ENCODE measurements at places on chromosomes 1 and 21.

DNA sequence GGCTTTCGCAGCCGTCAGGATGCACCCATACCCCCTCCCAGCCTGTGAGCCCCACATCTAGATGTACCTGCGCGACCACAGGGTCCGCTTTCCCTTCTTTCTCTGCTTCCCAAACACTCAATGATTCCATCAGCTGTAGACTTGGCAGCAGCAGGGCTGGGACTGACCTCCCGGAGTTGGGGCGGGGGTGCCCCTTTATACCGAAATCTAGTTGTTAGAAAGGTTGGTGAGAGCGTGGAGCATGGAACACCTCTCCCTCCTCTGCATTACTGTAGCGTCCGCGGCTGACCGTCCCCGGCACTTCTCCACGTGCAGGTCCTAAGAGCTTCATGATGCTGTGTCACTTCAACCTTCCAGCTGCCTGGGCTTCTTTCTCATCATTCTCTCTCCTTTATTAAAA, 21.1 kb upstream of the ACTRT2 start:
- DNase-seq: no peak

- no peak for DNase-seq
These were observed 89.1 kb upstream of the IVNS1ABP start for GRCh38 chr1:185406006-185406690.

DNA sequence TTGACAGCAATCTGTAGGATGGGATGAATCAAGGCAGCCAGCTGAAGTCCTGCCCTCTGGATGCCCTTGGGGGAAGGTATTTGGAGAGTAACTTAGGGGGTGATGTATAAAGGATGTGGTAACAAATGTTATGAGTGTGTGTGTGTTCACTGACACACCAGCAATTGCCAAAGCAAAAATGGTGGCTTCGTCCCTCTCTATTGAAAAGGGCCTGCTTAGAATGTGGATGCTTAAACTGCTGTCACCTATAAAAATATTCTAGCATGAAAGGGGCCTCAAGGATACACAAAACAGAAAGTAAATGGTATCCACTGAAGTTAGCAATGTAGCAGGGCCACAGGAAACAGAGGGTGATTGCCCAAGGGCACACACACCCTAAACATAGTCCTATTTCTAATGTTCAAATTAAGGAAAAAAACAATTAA, 15.1 kb upstream of the AIM2 start:
- DNase-seq: no peak

GRCh38 chr1:109880971-109881894, 29.4 kb upstream of the CSF1 start:
- no peak for DNase-seq

- no peak for DNase-seq
These were observed 283.1 kb downstream of the LMX1A start for GRCh38 chr1:165073185-165074007.

DNA sequence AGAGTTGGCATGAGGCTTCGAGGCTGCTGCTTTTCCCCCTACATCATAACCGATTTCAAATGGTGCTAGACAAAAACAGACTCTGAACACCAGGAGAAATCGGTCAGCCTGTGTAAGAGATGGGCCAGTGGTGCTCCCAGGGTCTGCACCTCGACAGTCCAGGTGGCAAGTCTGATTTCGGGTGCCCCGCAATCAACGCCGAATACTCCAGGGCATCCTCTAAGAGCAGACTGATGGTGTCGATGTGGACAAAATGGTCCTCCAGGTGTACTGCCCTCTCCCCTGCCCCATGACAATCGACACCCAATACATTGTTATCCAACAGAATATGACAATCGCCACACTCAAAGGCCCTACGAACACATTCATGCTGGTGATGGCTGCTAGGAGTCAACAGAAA, 50.0 kb downstream of the CD46 start:
- no peak for DNase-seq
